AG09319 (cell line): ENCODE measurements at places on chromosomes 3 and 15.

DNA sequence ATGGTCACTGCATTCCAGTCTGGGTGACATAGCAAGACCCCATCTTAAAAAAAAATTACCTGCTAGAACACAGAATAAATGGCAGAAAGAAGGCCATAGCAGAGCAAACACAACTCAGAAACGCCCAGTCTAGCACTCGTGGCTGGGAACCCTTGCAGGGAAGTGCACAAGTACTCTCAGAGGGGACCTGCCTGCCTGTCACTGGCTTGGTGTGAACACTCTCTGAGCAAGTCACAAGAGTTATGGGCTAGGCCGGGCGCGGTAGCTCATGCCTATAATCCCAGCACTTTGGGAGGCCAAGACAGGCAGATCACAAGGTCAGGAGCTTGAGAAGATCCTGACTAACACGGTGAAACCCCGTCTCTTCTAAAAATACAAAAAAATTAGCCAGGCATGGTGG is 17.2 kb downstream of the SFMBT1 start:
- DNase-seq: no peak

DNA sequence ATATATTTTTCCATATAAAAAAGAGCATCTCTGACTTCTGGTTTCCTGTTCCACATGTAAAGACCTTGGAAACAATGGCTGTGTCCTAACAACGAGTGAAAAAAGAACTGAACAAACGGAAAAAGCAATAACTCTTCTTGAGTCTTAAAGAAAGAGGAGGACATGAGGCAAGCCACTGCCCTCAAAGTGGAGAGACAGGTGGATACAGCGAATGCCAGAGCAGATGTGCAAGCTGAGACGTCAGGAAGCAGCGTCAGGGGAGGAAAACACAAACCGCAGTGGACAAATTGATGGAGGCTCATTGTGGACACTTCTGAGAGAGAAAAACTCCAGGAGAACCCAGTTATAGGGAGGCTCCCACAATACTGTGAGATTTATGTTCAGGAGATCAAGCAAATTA is 208.0 kb upstream of the MME start:
- DNase-seq: no peak

DNA sequence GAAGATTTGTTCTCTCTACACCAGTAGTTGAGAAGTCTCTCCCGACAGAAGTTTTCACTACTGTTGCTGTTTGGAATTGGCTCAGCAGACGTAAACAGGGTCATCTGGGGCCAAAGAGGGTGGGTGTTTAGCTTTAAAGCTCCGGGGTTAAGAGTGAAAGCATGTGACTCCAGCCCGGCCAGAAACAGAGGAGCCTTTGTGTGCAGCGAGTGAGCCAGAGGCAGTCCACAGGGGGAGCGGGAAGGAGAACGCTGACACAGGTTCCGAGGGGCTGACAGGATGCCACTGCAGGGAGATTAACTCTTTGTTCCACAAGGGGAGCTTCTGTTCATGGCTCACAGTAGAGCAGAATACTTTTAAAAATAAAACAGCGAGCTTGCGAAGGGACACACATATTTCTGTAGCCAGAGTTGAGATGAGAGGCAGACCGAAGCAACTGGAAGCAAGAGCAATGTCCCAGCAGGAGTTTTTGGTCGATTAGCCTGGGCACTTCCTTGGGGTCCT is 26.9 kb downstream of the BMF start:
- no peak for DNase-seq

DNA sequence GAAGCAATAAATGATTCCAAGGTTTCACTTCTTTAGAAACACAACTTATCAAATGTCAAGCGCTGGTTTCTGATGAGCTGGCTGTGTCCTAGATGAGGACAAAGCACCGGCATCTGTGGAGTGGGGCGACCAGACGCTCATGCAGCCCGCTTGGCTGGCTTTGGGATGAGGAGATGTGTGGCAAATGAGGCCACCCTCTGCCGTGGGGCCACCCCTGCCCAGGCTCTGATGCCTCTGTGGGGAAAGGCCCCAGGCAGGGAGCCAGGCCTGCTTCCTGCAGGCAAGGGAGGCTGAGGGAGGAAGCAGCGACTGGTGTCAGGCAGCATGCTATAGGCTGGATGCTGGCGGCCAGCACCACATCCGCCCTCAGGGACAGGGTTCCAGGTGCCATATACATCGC is 102.9 kb downstream of the HERC2 start:
- DNase-seq: no peak

GRCh38 chr3:177783767-177784166 is 586.5 kb upstream of the TBL1XR1 start:
- DNase-seq: no peak

DNA sequence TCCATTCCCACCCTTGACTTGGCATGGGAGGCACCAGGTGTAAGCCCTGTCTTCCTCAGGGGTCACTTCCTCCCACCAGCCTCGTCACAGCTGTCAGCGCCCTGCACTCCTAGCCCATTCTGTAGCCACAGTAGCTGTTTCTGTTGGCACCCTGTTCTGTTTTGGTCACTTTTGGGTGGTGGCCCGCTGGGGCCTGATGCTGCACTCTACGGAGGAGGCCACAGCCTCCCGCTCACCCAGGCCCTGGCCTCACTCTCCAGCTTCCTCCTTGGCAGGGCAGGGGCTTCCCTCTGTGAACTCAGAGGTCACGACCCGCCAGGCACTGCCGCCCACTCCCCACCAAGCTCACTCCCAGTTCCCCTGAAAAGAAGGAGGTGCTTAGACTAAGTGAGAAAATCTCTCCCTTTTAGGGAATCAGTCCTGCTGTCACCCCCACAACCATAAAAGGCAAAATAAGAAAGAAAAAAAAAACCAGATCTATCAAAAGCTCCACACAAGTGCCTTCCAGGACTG is 68.4 kb downstream of the MGLL start:
- no peak for DNase-seq

DNA sequence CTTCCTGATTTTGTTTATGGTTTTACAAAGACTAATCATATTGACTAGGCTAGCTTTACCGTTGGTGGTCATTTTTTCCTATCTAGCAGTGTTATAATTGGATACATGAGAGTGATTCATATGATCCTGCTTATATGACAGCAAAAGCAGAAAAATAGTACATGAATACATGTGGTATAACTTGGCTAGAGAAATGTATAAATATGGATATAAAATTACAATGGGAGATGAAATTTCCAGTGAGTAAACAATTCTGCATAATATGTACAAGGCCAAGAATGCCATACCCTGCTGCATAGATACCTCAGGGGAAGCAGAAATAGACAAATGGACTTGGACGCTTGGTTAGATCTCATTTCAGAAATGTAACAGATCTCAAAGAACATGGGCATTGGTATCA is 103.1 kb downstream of the DTWD1 start:
- DNase-seq: no peak

DNA sequence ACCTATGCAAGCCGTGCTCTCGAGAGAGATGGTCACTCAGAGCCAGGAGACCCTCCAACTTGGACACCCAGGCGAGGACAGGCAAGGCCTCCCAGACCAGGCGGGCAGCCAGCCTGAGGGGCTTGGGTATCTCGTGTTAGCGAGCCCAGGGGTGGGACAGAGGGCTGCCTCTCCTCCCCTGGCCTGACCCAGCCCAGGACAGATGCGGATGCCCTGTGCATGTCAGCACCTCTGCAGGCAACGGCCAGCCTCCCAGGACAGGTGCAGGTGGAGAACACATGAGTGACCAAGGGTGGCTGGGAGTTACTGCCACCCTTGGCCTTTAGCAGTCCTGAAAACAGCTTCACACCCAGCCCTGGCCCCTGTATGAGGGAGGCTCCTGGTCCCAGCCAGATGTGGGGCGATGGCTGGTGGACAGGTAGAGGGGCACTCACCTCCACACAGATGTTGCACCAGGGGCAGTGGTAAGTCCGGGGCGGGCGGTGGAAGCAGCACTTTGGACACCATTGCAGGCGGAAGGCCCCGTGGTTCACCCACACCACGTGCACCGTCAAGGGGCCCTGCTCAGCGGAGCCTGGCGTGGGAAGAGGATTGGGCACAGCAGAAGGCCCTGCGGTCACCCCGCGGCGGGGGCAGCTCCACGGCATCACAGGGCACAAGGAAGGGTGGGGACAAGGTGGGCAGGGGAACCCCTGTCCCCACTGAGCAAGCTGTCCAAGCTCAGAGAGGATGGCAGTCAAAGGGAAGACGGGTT is 2.1 kb downstream of the ZDHHC19 start:
- DNase-seq: no peak

DNA sequence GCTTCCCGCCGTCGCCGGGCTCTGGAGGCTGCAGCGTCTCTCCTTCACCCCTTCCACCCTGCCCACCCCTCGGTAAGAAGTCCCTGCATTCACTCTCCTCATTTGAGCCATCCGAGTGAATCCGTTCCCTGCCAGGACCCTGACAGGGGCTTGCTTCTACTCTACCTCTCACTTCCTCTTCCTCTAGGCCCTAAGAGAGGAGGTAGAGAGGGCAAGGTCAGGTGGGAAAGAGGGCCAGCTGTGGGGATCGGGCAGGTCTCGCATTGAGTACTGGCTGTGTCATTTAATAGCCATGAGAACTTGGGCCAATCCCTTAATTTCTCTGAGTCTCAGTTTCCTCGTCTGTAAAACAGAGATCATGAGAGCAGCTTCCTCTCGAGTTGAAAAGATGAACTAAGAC is 283.6 kb downstream of the UACA start:
- DNase-seq: no peak

DNA sequence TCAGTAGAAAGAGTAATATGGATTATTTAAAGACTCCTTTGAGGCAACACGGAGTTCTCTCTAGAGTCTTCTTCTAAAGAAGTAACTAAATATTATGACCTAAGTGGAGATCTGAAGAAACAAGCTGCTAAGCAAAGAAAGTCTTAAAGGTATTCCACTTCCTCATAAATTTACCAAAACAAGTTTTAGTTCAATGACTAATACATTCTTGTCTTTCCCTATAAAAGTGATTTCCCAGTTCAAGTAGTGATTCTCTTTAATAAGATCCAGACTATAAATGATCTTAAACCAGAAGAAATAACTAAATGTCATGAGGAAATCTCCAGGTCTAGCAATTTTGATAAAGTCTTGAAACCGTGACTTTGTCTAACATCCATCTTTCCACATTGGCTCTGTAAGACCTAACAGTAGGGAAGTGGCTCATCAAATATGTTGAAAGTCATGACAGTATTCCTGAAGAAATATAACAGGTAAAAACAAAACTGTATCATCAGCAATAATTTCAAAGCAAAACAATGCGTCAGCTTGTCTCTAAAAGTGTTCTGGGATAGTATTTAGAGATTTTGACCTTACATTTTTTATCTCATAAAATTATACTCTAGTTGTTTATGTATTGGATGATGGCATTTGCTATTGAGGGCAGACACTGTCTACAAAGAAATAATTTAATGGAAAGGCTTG is 51.8 kb upstream of the NEDD4 start:
- DNase-seq: no peak

DNA sequence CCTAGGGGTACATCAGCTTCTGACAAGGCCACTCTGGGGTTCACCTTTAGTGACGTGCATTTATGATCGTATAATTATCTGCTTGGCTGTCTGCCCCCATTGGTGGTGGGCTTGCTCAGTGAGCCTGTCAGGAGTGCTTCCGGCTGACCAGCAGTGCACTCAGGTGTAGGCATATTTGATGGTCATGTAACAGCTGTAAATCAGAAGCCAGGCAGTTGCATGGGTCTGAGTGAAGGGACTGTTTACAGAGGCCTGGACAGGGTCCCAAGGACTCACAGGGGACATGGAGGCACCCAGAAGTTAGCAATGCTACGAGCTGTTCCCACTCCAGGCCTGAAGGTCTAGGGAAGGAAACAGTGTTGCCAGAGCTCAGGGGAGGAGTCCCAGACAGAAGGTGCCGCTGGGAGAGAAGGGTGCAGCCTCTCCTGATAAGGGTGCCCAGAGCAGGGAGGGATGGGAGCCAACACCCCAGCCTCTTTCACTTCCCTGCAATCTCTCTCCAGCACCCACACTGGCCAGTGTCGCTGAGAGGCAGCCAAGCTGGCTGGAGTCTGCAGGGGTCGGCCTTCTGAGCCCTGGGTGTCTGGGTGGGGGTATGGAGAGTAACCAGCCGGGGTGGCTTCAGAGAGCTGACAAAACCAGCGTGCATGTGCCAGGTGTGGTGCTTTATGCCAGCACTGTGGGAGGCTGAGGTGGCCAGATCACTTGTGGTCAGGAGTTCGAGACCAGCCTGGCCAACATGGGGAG is 61.3 kb upstream of the PRR23E start:
- DNase-seq: no peak

DNA sequence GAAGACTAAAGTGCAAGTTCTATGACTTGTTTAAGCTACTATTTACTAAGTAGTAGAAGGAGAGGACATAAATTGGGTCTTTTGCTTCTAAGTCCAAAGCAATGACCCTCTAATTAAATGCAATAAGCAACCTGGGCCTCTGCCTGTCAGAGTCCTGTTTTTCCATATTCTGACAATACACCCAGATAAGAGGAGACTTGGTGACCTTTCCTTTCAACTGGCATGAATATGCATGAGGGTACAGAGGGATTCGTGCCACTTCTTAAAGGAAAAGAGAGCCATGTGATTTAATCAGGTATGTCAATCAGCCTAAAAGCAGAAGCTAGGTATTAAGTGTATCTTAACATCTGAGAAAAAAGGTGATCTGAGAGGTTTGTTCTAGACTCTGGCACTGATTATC is 50.7 kb upstream of the FGF7 start:
- DNase-seq: no peak

DNA sequence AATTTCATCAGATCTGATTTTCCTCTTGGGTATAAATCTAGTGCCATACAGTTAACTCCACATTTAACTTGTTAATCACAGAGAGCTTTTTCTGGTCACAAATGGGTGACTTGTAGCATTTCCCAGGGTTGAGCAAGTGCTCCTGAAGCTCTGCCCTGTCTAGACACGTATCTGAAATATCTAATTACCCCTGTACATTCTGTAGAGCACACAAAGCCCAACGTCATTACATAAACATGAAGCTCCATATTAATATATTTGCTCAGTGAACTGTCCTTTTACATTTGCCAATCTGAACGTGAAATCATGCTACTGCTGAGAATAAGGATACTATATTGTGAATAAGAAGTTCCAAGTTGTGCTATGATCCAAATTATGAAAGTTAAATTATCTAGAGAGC is 49.0 kb downstream of the THBS1 start:
- no peak for DNase-seq

DNA sequence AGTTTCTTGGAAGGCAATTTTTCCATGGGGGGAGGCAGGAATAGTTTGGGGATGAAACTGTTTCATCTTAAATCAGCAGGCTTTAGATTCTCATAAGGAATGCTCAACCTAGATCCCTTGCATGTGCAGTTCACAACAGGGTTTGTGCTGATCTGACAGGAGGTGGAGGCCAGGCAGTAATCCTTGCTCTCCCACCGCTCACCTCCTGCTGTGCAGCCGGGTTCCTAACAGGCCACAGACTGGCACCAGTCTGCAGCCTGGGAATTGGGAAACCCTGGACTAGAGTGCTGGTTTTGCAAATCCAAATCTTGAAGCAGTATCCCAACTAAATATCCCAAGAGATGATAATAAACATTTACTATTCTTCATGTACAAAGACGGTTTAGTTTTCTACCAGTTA is 256.3 kb upstream of the TMCO5A start:
- DNase-seq: no peak
